ENCODE measurements at places on chromosomes 4 and X.

- no peak for DNase-seq
These were observed 57.0 kb upstream of the SORCS2 start for GRCh38 chr4:7135389-7135746.

GRCh38 chr4:158422546-158422945, 99.1 kb upstream of the RXFP1 start:
- no peak for DNase-seq

GRCh38 chr4:20262221-20262620, 10.5 kb downstream of the SLIT2 start:
- no peak for DNase-seq

DNA sequence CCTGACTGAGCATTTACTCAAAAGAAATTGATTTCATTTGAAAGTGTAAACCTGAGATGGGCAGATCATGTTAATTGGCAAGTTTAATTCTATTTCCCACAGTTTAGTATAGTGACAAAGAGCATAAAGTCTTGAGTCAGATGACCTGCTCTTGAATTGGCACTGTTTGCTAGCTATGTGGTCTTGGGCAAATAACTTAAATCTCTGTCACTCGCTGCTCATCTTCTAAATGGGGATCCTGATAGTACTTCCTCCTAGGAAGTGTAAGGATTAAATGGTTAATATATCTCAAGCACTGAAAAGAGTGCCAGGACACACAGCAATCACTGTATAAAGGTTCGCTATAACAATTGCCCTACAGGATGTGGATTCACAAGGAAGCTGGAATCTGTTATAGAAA, 242.8 kb upstream of the JADE1 start:
- no peak for DNase-seq

DNA sequence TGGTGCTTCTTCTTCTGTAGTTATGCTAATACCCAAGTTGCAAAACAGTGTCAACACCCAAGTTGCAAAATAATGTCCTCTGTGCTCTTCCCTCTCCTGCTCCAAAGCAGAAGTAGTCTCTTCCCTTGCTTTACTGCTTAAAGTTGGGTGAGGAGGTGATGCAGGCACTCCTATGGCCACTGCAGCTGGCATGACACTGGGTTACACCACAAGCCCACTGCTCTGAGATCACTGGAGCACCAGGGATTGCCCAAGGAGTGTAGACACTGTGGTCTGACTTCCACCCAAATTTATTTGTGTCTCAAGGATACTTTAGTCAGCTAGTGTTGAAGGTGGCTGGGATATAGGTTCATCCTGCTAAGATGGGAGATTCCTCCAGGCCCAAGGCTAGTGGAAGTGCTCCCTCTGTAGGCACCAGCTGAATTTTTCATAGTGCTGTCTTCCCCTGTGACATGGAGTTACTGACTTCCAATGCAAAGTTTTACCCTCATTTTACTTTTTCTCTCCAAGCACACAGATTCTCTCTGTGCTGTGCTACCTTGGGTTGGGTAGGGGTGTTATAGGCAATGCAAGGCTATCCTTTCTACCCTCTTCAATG, 196.2 kb upstream of the TENT5D start:
- no peak for DNase-seq

- DNase-seq: no peak
These were observed 553.9 kb downstream of the INPP4B start for GRCh38 chr4:142292231-142292630.

DNA sequence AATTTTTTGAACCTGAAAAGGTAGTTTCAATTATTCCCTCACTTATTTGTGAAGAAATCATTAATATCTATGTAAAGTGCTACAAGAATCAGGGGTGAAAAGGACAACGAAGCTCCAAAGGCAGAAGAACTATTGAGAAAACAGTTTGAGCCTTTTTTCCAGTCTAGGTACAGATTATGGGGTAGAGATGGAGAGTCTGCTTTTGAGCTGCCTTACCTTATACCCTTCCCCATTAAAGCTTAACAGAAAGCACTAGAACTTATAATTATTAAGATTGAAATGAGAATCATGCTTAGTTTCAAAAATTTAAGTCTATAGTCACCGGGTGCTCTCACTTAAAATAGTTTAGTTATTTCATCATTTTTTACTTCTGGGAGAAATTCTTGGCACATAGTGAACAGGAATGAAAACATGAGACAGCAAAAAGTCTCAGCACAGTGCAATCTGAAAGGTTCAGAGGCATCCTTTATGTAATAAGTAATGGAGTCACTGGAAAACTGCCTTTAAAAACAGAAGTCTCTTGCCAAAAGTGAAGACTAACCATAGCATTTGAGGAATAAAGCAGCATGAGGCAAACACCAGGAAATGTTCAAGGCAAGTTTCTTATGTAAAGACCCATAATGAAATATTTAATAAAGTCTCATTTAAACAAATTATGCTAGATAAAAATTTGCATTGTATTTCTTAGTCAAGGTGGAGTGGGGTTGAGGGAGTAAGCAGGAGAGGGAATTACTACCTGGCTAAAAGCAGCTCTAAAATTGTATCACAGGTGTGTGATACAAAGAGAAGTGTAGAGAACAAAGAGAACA, 5.1 kb upstream of the DCLK2 start:
- no peak for DNase-seq

DNA sequence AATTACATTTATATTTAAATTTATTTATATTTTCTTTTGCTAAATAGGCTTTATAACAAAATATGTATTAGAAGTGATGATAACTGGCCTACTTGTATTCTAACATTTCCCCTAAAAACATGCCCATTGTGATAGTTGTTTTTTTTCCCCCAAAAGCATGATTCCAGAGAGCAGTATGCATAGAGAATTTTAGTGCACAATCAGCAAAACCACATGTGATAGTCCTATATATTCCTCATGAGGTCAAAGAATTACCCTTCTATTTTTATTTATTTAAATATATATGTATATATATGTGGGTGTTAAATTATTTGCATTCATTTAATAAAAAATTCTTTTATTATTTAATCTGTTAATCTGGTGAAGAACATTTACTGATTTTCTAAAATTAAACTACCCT, 78.2 kb upstream of the TLL1 start:
- DNase-seq: no peak

DNA sequence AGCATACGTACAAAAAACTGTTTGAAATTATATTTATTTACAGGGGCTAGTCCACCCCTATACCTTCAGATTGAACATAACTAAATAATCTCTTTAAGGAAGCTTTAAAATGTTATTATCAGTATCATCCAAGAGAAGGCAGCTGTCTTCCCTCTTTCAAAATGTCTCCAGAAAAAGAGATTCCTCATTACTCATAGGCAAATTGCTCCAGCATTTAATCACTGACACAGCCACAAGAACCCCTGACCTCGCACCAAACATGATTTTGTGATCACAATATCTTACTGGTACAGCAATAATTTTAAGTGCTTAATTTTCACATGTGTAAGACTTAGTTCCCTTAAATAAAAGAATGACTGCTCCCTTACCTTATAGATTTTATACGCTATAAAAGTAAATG, 9.7 kb downstream of the BOD1L1 start:
- DNase-seq: no peak

DNA sequence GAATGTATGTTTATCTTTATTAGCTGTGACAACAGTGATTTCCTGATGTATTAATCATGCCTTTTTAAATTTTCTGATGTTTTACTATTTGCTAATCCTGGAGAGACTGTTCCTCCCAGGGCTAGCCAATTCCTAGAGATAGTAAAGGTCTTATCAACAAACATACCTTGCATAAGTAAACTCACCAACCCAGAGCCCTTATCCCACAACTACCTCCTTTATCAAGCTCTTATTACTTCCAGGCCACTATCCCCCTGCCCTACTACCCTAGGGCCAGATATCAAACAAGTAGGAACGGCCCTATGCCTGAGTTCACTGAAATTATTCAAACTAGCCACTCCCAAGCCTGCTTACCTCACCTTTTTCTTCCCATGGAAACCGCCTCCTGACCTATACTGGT, 58.2 kb upstream of the NPNT start:
- DNase-seq: no peak

GRCh38 chrX:52839137-52839536, 28.1 kb downstream of the XAGE5 start:
- DNase-seq: no peak

- DNase-seq: no peak
These were observed 40.8 kb upstream of the AR start for GRCh38 chrX:67503004-67503403.

DNA sequence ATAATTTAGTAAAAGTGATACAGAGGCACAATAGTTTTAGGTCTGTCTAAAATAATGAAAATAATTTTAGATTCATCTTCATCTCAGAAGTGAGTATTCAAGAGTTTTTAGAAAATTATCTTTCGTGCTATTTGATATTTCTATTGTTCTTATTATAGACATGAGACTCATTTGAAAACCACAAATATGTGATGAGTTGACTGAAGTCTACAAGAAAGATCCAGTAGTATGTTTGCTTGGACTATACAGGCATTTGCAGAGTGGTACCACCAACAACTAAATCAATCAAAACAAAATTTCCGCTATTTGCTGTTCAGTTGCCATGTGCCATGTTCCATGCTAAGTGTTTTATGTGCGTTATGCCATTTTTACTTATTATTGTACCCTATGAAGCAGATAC, 1318.5 kb downstream of the STIM2 start:
- DNase-seq: no peak

DNA sequence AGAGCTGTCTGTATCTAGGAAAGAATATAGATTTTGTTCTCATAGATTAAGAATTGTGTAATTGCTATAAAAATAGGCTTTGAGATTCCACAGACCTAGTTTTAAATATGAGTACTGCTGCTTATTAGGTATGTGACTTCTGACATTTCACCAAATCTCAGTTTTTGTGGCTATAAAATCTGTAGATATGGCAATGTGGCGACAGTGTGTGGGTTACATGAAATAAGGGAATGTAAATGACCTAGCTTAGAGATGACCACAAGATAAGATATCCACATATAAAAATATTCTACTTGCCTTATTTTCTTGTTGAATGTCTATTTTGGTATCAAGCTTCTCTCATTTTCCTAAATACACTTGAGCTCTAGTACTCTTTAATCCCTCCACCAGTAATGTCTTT, 193.8 kb downstream of the UNC5C start:
- no peak for DNase-seq

GRCh38 chr4:80463509-80463908, 128.0 kb downstream of the CFAP299 start:
- no peak for DNase-seq

DNA sequence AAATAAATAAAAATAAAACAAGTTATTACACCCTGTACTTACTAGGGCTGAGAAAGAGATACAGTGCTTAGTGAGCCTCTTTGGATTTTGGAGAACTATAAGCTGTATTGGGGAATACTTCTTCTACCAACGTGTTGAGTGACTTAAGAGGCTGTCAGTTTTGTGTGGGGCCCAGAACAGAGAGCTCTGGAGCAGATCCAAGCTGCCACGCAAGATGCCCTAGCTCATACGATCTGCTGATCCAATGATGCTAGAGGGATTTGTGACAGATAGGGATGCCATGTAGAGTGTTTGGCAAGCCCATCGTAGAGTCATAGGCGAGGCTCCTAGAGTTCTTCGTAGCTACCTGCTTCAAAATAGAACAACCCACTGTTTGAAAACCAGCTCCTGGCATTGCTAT, 60.3 kb upstream of the KLF3 start:
- no peak for DNase-seq

DNA sequence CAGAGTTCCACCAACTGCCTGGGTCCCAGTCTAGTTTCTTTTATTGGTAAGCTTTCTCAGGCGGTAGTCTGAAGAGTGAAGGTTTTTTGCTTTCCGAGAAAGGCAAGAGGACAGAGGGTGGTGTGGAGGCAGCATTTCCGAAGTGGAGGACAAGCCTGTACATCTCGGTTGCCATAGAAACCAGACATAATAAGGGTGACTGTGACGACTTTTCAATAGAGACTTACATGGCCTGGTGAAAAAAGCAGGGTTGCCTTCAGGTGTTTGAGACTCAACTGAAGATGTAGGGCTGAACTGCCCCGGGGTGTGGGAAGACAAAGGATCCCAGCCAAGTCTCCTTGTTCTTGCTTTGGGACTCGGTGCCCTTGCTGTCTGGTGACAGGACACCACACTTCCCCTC, 53.6 kb upstream of the RAB40AL start:
- no peak for DNase-seq

DNA sequence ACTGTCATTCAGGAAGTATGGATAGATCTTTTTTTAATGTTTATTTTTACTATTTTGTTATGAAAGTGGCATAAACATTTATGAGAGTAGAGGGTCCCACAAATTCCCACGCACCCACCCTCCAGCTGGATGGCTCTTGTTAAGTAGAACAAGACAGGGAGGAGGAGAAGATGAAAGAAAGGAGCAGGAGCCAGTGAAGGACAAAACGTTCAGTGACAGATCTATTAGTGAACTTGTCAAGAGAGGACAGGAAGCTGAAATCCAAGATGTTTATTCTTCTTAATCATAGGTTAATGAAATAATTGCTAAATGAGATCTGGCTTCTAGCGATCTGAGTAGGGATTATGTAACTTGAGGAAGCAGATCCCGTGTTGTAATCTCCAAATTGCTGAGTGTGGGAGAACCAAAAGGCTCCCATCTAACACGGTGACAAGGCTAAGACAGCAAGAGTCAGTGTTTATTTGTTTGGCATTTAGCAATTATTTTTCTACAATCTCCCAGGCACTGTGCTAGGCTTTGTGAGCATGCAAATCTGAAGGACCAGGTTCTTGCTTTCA, 162.5 kb downstream of the SHROOM3 start:
- no peak for DNase-seq

GRCh38 chr4:159382856-159383561, 280.1 kb downstream of the RAPGEF2 start:
- no peak for DNase-seq

DNA sequence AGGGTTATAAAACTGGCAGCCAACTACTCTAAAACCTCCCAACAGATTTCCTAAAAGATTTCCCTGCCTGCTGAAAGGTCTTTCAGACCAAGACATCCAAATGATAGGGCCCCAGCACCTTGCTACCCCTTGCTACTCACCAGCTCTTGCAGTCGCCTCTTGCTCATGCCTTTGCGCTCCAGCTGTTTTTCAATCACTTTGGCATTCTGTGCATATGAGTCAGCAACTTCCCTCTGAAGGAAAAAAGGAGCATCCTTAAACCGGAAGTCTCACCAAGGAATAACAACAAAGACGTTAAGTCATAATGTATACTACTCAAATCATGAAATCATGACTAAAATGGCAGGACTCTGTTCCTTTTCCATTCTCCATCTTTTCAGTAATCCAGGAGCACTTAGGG, 24.0 kb downstream of the STEEP1 start:
- DNase-seq: no peak

- no peak for DNase-seq
These were observed 1507.0 kb upstream of the IGFBP7 start for GRCh38 chr4:58617226-58617625.
